ENCODE measurements at places on chromosomes 11 and 22. TPM values are rescaled to one million over a fixed set of nuclear protein-coding genes. Genes with fewer than 3 reads are reported as not detected.

GRCh38 chr11:118068206-118068944 lies 8.5 kb upstream of the TMPRSS4 start:
- no peaks in the 10 kb centered on the region for H3K4me1 ChIP-seq
- no peak overlapping the region for H3K4me3 ChIP-seq

DNA sequence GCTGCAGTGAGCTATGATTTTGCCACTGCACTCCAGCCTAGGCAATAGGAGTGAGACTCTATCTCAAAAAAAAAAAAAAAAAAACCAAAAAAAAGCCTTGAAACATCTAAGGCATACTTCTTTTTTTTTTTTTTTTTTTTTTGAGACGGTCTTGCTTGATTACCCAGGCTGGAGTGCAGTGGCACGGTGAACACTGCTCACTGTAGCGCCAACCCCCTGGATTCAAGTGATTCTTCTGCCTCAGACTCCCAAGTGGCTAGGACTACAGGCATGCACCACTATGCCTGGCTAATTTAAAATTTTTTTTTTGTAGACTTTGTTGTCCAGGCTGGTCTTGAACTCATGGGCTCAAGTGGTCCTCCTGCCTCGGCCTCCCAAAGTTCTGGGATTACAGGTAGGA lies 19.5 kb downstream of the ARFGAP3 start:
- H3K4me1 ChIP-seq: no peaks in the 10 kb centered on the region
- no peak overlapping the region for H3K27ac ChIP-seq
- H3K27me3 ChIP-seq: no peaks in the 10 kb centered on the region
- no peak overlapping the region for H3K4me3 ChIP-seq
- peaks cover 9% of the 10 kb centered on the region for H3K36me3 ChIP-seq

- no peak overlapping the region for H3K4me3 ChIP-seq
- DNase-seq: no peak
- H3K4me1 ChIP-seq: no peaks in the 10 kb centered on the region
- H3K27ac ChIP-seq: no peak overlapping the region
Measured at GRCh38 chr11:99686838-99687237, 666.1 kb downstream of the CNTN5 start.

DNA sequence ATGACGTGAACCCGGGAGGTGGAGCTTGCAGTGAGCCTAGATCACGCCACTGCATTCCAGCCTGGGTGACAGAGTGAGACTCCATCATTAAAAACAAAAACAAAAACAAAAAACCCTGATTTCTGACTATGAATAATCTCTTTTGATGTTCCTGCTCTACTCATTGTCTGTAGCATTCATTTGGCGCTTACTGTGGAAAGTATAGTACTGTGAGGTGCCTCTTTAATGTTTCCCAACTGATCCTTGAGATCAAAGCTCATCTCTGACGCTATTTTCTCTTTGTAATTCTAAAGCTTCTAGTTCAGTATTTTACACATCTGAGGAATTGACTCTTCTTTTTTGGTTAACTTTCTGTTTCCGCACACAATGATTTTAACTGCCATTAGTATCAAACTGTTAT lies 60.0 kb downstream of the GRK3 start:
- no peaks in the 10 kb centered on the region for H3K4me1 ChIP-seq
- no peak overlapping the region for H3K27ac ChIP-seq
- H3K27me3 ChIP-seq: no peaks in the 10 kb centered on the region
- H3K4me3 ChIP-seq: no peak overlapping the region

- H3K27ac ChIP-seq: no peak overlapping the region
- H3K4me3 ChIP-seq: no peak overlapping the region
Measured at GRCh38 chr11:78577495-78577894, 2.8 kb upstream of the NARS2 start.

SHANK3 gene
- 48.6 TPM for total RNA-seq

DNA sequence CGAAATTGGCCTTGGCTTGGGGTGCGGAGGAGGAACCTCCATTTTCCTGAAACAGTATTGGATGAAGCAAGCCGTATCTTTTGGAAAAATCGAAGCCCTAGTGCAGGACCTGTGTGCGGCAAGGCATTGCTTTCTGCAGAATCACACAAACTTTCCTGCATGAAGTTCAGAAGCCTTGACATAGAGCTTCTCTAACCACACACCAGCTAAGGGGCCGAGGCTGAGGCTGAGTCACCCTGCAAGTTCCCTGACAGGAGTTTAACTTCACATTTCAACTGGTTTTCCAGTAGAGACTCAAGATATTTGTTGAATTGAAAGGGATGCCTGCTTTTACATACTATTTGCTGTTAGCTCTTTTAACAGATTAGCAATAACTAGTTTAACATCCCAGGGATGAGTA lies 67.8 kb downstream of the TCF20 start:
- H3K4me1 ChIP-seq: no peaks in the 10 kb centered on the region
- no peaks in the 10 kb centered on the region for H3K27me3 ChIP-seq
- no peaks in the 10 kb centered on the region for H3K36me3 ChIP-seq

All from aorta (tissue), 5 donors.